Astrocyte (in vitro differentiated cells and primary cell): ENCODE measurements at places on chromosomes 4 and X.

DNA sequence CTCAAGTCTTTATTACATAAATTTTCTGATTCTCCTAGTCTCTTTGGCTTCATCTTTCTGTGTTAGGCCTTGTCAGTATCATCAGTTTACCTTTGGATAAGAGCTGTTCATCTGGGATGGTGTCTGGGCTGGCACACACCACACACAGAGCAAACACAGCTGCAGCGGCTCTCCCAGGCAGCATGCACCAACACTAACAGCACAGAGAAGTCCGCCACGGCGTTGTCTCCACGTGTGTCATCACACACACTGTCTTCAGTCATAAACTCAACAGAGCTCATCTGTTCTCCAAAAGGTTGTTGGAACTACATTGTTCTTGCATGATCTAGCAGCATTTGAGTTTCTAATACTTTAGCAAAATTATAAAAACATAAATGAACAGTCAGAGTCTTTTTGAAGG, 851.9 kb upstream of the FRG1 start:
- no peak for DNase-seq

- no peak for DNase-seq
These were observed 22.0 kb upstream of the ZCCHC4 start for GRCh38 chr4:25290490-25291067.

DNA sequence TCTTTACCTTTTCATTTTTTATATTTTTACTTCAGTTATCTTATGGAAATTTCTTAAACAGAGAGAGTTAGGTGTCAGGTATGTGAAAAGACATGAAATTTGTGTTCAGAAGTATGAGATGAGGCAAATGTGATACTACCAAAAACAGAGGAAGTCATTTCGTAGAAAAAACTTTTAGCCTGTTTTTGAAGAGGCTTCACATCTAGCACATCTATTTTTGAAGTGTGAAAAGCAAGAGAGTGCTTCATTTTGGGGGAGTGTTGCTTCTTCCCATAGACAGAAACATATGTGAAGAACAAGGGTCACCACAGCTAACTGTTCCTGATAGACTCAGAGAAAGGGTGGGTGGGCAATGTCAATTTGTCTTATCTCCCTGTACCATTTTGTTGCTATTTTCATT, 125.3 kb downstream of the TET2 start:
- no peak for DNase-seq

- no peak for DNase-seq
These were observed 42.8 kb upstream of the PRKG2 start for GRCh38 chr4:81257816-81258215.

- DNase-seq: no peak
These were observed 12.0 kb downstream of the RPS6KA6 start for GRCh38 chrX:84175958-84176357.

GRCh38 chrX:74613370-74614092, 893 bp downstream of the RLIM start:
- DNase-seq: peak; percentile 12

DNA sequence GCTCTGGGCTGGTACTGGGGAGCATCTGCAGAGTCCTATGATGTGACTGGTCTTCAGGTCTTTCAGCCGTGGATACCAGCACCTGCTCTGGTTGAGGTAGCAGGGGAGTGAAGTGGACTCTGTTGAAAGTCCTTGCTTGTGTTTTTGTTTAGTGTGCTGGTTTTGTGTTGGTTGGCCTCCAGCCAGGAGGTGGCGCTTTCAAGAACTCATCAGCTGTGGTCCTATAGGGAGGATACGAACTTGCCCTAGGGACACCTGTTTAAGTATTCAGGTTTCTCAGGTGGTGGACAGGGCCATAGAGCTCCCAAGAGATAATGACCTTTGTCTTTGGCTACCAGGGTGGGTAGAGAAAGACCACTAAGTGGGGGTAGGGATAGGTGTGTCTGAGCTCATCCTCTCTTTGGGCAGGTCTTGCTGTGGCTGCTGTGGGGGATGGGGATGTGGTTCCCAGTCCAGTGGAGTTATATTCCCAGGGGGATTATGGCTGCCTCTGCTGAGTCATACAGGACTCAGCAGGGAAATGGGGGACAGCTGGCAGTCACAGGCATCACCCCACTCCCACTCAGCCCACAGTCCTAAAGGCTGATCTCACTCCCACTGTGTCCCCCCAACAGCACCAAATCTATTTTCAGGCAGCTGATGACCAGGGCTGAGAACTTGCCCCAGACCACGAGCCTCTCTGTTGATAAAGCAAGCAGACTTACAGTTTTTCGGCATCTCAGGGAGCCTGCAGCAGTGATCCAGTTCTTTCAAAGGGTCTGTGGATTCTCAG, 24.1 kb downstream of the MSMO1 start:
- no peak for DNase-seq

DNA sequence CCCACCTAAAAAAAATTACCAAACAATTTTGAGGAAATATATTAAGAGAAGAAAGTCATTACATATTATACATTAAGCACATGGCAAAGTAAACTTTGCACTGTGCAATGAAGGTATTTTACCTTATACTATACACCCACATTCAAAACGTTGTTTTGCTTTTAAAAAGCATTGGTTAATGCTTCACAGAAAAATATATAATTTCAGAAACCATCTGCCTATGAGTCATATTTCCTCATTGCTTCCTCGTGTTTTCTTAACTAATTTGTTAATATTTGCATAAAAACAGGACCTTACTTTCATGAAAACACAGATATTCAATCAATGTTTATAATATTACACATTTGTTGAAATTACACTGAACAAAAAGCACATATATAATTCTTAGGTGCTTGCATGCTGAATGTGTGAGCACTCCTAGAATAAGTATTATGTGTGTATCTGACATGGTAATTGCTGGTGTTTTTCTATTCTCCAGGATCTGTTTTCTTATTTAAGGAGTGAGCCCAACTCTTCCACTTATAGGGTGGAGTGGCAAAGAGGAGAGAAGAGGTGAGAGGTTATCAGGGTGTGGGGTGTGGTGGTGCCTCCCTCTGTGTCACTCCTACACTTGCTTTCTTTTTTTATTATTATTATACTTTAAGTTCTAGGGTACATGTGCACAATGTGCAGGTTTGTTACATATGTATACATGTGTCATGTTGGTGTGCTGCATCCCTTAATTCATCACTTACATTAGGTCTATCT, 95.1 kb upstream of the IQCM start:
- DNase-seq: no peak

DNA sequence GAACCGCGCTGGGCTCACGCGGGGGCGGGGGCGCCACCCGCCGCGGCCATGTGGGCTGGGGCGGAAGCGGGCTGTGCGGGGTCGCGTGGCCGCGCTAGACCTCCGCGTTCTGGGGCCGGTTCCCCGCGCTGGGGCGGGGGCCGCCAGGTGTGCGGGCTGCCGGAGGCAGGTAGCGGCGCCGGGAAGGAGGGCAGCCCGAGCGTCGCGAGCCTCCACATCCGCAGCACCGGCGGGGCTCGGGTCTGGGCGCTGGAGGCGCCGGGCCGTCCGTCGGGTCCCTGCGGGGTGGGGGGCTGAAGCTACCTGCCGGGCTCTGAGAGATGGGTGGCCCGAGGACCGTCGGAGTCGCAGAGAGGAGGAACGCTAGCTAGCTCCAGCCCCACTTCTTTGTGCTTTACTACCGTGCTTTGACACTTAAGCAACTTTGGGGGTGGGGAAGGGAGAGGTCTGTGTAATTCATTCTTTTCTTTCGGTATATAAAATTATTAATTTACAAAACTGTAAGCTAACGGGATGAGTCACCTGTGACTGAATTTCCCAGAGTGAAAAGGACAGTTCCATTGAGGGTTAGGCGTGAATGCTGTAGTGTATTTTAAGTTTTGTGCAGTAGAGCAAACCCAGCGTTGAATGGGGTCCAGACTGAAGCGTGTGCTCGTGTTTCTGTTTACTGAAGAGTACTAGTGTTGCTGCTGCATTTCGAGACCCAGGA, 689 bp downstream of the METAP1 start:
- peak; percentile 10 for DNase-seq

DNA sequence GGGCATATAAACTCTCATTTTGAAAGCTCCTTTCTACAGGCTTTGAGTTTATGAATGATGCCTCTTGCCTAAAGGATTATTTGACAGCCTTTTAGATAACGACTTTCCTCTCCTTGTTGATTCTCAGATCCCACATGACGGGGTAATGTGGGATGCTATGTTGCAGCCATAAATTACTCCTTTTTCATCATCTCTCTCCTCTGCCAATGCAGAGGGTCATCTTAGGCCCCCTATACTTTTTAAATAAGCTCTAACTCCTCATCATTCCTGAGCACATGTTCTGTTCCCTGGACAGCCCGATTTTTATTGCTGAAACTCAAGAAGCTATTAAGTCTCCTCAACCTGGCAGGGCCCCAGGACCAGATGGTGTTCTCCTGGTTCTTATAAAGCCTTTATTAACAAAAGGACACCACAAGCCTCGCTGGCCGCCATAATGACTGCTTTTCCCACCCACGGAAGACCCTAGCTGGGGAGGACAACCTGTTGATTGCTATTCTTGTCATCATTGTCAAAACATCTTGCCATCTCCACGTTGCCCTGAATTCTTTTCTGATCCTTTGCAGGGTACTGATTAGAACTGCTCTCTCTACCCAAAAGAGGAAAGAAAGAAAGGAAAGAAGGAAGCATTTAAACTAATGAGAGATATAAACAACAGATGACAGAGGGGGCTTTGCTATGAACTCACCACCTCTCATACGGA, 150.7 kb downstream of the DHX15 start:
- no peak for DNase-seq

- peak; percentile 60 for DNase-seq
These were observed 17.5 kb upstream of the UGDH start for GRCh38 chr4:39544580-39545315.

DNA sequence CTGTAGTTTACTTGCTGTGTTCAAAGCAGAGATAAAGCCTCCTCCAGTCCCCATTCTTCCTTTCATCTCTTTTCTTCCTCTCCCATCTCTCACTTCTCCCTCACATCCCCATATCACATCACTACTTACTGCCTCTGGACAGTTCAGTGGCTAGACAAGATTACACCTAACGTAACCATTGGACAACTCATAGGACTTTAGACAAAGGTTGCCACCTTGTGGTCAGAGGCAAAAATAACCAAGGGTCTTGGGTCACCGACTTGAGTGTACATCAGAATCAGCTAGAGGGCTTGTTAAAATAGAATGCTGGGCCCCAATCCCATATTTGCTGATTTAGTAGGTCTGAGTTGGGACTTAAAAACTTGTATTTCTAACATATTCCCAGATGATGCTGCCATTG, 109.3 kb upstream of the DGKK start:
- DNase-seq: peak; percentile 22

DNA sequence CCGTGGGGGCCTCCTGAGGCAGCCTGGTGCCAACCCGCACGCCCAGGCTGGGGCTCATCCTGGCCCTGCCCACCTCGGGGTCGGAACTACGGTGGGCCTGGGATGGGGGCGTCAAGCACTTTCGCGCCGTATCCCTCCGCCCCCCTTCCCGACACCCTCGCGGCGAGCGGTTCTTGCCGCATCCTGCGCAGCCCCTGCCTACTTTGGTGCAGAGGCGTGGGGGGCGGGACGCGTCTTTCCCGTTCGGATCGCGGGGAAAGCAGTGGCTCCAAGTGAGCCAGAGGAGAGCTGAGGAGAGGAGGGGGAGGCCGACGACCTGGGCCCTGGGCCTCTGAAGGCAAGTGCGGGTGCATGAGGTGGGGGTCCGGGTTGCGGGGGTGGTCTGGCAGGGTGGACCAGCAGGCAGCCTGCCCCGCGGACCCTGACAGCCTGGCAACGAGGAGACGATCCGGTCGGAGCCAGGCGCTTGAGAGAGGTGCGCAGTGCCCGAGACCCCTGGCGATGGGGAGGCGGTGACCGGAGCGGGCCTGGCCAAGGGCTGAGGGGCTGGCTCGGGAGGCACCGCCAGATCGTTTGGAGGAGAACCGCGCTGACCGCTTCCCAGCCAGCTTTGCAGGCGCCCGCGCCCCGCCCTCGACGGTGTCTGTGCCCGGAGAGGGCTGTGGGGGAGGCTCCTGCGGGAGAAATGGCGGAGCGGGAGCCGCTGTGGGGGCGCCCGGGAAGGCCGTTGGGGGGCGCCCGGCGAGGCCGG, at the start of gene GPRASP2:
Gene GPRASP2 (plus strand): TSS at position 233 of the 751 bp plus-strand sequence. CDS start 2,422 bp downstream, outside the sequence.
- peak; percentile 4 for DNase-seq

DNA sequence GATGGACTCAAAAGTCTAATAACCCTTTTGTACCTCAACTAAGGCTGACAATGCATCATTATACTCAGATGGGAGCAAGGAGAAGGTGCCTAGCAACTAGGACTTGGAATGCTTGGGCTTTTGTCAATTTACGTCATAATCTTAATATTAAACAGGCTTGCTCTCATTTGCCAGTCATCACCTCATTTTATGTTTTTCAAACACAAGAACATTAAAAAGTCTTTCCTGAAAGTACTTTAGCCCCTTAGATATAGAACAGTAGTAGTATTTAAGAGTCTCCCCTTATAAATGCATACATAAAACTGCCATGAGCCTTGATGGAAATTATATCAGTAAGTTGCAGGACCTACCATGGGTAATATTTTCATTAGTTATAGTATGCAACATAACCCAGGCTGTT, 150.7 kb upstream of the INTU start:
- DNase-seq: no peak
